ENCODE measurements at places on chromosomes 12 and 14. TPM values are rescaled to one million over a fixed set of nuclear protein-coding genes. Genes with fewer than 3 reads are reported as not detected.

Gene PIGH
- 44.9 TPM for polyA plus RNA-seq

Gene MUCL1
- polyA plus RNA-seq = not detected

Gene SLC4A8
- 3.4 TPM for polyA plus RNA-seq

Gene ARHGAP9
- polyA plus RNA-seq = 3.8 TPM

GRCh38 chr14:85239791-85240190, 290.2 kb upstream of the FLRT2 start:
- H3K4me1 ChIP-seq = peaks cover 3% of the 10 kb centered on the region
- no peak overlapping the region for H3K27ac ChIP-seq
- H3K27me3 ChIP-seq = no peaks in the 10 kb centered on the region
- no peak overlapping the region for H3K4me3 ChIP-seq

DNA sequence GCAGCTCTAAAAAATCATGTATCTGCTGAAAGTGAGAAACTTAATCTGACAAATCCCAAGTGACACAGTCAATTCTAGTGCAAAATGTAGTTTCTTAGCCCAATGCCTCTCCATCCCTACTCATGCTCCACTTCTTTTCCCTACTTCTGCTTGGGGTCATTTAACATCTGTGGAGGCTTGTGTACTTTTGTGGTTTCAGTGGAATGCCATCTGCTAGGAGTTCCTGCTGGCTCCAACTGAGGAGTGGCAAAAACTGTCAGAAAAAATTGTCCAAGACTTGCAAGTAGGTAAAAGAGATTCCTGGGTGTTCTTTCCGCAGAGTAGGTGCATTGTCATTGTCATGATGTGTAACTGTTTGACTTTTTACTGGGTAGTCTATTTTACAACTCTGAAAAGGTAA, 12.5 kb upstream of the AVPR1A start:
- no peaks in the 10 kb centered on the region for H3K27me3 ChIP-seq
- DNase-seq = no peak
- H3K36me3 ChIP-seq = no peaks in the 10 kb centered on the region

- peak overlapping the region; percentile 29 for H3K27ac ChIP-seq
- peaks cover 57% of the 10 kb centered on the region for H3K4me1 ChIP-seq
- peaks cover 23% of the 10 kb centered on the region for H3K36me3 ChIP-seq
- H3K27me3 ChIP-seq = no peaks in the 10 kb centered on the region
- DNase-seq = peak; percentile 89
Measured at GRCh38 chr12:120225852-120226640, 25.1 kb upstream of the RPLP0 start.

GRCh38 chr12:981176-981828, 9.7 kb upstream of the ERC1 start:
- H3K4me3 ChIP-seq = no peak overlapping the region
- no peak overlapping the region for H3K27ac ChIP-seq
- DNase-seq = no peak
- H3K4me1 ChIP-seq = no peaks in the 10 kb centered on the region

DNA sequence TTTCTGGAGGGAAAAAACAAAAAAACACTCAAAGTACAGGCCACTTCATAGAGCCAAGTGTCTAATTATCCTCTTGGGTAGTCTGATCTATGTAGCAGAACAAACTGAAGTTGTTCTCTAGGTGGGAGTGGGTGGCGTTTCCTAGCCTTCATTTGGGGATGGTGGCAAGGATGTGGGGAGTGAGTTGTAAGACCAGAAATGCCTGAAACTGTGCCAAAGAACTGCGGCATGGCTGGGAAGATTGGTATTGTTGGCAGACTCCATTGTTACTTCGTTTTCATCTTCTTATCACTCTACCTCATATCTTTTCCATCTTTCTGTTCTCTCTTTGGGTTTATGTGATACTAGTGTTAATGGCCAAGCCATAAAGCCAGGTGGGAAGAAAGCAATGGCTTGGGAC, 177.3 kb upstream of the DDHD1 start:
- DNase-seq = no peak
- no peaks in the 10 kb centered on the region for H3K4me1 ChIP-seq
- no peak overlapping the region for H3K27ac ChIP-seq
- H3K36me3 ChIP-seq = no peaks in the 10 kb centered on the region

DNA sequence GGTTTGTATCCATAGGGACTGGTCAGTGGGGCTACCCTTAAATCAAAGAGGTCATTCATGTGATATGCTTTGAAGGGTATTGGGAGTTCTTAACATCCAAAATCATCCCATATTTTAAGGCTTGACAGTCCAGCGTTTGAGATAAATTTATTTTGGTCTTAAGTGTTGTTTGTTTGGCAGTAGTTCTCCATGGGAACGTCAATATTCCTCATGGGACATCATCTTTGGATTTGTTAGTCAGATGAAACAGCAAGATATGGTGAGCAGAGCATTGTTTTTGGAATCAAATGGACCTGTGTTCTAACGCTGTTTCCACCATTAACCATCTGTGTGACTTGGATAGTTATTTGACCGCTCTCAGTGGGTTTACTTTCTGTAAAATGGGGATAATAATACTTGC, 45.9 kb upstream of the GSG1 start:
- H3K4me1 ChIP-seq = no peaks in the 10 kb centered on the region
- no peak overlapping the region for H3K4me3 ChIP-seq
- no peak overlapping the region for H3K27ac ChIP-seq
- no peaks in the 10 kb centered on the region for H3K27me3 ChIP-seq
- no peak for DNase-seq

DNA sequence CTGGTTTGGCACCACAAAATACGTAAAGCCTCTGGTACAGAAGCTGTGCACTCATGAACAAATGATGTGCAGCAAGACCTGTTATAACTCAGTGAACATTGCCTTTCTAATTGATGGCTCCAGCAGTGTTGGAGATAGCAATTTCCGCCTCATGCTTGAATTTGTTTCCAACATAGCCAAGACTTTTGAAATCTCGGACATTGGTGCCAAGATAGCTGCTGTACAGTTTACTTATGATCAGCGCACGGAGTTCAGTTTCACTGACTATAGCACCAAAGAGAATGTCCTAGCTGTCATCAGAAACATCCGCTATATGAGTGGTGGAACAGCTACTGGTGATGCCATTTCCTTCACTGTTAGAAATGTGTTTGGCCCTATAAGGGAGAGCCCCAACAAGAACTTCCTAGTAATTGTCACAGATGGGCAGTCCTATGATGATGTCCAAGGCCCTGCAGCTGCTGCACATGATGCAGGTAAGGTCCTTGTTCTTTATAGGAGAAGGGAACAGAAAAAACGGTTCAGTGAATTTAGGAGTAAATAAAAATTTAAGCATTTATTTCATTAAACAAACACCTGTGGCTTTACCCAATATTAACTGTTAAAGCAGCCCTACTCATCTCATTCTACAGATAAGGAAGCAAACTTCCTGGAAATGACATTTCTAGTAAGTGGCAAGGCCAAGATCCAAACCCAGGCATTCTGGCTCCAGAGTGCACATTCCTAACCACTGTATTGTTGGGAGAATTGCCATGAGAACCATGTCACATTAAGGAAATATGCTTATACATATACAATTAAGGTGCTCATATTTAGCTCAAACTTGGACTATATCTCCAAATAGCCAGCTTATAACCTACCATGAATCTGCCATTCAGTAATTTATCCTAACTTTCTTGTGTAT, 11.7 kb downstream of the COCH start:
- no peaks in the 10 kb centered on the region for H3K36me3 ChIP-seq
- no peaks in the 10 kb centered on the region for H3K4me1 ChIP-seq
- H3K27ac ChIP-seq = no peak overlapping the region
- no peak overlapping the region for H3K4me3 ChIP-seq
